T-helper 1 cell (primary cell): ENCODE measurements at places on chromosomes 1 and 21.

- no peak for DNase-seq
Measured at GRCh38 chr1:107692580-107693345, 272.2 kb downstream of the VAV3 start.

GRCh38 chr1:151069103-151069486 is 1.5 kb upstream of the GABPB2 start:
- DNase-seq, result no peak

GRCh38 chr1:50481142-50481736 is 58.0 kb upstream of the DMRTA2 start:
- DNase-seq, result no peak

- DNase-seq, result no peak
Measured at GRCh38 chr1:245235156-245235555, 80.4 kb downstream of the KIF26B start.

GRCh38 chr1:46102769-46103476 is 29.5 kb downstream of the PIK3R3 start:
- DNase-seq, result no peak

DNA sequence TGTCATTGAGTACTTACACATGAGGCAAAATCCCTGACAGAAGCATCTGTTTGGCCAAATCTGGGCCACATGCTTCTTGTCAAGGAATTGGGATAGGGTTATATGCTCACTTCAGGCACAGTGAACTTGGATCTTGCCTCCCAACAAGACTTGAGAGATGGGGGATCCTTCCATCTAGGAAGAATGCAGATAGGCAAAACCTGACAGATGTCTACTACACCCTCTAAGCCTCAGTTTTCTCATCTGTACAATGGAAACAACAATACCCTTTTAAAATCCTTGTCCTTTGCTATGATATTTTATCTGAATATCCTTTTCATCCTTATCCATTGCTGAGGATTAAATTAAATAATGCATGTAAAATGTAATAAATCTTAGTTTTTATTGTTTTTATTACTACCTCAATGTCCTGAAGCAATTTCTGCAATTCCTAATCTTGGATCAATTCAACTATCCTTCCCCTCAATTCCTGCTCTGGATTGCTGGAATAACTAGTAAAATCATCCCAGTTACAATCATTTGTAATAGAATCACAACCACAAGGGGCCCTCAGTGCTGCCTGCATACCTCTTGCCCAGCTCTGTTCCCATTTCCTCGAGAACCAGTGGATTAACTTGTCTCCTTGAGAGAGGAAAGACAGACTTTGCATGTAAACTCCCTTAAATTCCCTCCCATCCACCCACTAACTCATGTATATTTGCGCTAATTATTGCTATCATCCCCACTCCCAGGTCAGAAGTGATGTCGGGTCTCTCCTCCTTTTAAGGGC is 8.1 kb upstream of the XPR1 start:
- DNase-seq, result no peak

DNA sequence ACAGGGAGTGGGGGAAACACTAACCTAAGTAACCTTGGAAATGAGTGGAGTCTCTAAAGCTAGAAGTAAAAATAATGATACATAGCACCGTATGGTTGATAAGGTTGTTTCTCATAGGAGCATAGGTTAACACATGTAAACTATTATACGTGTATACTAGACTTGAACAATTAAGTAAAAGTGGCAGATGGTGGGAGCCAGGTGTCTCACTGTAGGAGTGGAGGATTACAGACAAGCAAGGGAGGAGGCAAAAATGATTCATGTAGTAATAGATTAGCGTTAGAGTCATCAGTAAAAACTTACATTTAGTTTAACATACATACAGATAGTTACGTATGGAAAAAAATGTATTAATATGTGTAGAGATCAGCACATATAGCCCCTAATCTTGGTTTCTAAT is 138.4 kb upstream of the DSCAM start:
- no peak for DNase-seq

DNA sequence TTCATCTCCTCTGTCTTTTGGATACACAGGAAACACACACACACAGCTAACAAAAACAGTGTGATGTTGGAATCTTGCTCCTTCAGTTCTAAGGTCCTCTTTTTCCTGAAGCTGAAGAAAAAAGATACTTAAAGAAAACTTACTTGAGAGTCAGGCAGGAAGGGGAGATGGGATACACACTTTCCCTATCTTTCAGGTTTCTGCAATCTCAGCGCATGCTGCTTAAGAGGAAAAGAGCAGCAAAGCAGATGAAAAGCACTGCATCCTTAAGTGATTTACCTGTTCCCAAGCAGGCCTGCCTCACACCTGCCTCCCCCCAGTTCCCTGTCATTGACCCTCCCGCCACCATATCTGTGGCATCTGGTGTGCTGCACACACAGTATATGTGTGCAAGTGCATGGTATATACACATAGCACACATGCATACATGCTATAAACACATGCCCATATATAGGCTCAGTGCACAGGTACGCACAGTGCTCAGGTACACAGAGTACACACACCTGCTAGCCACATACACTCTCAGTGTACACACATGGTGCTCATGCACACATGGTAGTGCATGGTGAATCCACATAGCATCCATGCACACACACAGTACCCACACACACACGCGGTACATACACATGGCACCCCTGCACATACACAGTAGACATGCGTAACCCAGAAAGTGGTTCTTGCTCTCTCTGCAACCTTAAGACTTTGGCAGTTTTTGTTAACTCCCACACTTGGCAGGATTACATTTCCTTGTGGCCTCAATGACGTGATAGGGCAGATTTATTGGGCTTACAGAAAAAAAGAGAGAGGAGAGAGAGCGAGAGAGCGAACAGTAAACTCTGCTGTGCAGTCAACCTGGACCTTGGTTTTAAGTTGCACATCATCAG is 166.9 kb downstream of the TOMM20 start:
- DNase-seq, result peak; percentile 47

- DNase-seq, result no peak
Measured at GRCh38 chr1:66285618-66286270, 248.2 kb upstream of the SGIP1 start.

DNA sequence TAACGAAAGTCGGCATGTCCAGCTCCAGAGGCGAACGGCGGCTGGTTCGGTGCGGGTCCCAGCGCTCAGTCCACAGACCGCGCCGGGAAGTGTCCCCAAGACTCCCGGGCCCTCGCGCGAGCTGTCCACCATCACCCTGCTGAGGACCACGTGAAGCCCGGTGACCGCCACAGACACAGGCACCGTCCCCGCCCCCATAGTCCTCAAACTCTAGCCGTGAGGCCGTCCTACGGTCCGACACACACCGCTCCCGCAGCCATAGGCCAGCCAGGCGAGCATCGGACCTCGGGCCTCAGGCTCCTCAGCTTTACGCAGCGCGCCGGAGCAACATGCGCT is 535 bp downstream of the SETD4 start:
- DNase-seq, result no peak

DNA sequence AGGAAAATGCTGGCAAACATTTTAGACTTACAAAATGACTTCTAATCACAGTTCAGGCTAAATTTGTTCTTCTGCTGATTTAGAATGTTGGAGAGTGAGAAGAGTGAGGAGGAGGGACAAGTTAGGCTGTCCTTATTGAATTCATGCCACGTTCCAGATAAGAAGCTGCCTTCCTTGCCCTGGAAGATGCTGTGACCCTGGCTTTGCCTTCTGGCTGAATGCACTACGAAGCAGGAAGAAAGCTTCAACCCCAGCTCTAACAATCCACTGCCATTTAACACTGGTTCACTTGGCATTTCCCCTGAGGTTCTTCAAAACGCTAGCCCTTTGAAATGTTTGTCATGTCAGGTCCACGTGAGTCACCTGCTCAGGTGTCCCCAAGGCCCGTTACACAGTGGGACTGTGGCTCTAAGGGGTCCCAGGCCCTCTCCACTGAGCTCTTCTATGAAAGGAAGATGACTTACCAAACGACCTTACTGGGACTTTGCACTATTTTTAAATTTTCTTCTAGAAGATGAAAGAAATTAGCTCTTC is 30.0 kb upstream of the LRRC8C start:
- DNase-seq, result no peak

- DNase-seq, result no peak
Measured at GRCh38 chr1:94504601-94505000, 37.0 kb downstream of the F3 start.

DNA sequence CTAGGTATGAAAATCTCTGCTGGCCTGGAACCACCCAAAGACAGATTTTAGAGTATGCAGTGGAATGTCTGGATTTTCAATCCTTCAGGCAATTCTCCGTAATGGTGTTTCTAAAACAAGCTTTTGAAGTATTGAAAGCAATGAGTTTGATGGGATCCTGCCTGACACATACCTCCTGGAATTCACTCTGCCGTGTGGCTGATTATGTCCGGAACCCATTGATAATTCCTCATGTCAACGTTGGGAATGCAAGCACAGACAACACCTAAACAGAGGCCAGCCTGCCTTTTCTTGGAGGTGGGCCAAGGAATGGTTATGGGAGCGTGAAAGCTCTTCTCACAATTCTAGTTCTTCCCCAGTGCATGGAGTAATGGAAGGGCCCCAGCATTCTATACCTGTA is 168.9 kb upstream of the HMCN1 start:
- no peak for DNase-seq

GRCh38 chr1:47683401-47683800 is 245.6 kb downstream of the FOXD2 start:
- DNase-seq, result no peak

- DNase-seq, result no peak
Measured at GRCh38 chr1:24435782-24436365, 20.3 kb downstream of the NIPAL3 start.

GRCh38 chr1:166182281-166182680 is 15.5 kb upstream of the FAM78B start:
- no peak for DNase-seq
